ENCODE measurements at places on chromosomes 4 and X. TPM values are rescaled to one million over a fixed set of nuclear protein-coding genes. Genes with fewer than 3 reads are reported as not detected.
A peak's percentile ranks its signal among the peaks of the same experiment; 100 is the strongest.

Gene TEX13C
- not detected for total RNA-seq

Gene DGAT2L6
- not detected for total RNA-seq

- DNase-seq: peak; percentile 83
These were observed 500 bp downstream of the CDX4 start for GRCh38 chrX:73447311-73447794.

- peak; percentile 82 for DNase-seq
These were observed 7.9 kb downstream of the TBX22 start for GRCh38 chrX:80022363-80023031.

DNA sequence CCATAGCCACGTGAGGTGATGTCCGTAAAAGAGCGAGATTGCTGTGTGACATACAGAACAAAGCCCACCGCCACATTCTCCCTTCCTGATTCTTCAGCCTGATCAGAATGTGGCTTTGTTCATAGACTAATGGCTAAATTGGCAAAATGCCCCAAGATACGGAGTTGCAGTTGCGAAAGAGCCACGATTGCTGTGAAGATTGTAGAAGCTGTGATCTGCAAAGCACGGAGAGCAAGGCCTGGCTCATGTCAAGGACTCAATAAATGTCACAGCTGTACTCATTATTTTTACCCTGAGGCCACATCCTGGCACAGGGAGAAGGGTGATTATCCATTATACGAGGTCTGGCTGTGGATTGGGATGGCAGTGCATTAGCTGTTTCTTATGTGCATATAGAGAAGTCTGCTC is 34.2 kb downstream of the ARSD start:
- peak; percentile 48 for DNase-seq

GRCh38 chr4:93879919-93880318 is 51.4 kb downstream of the ATOH1 start:
- DNase-seq: no peak

DNA sequence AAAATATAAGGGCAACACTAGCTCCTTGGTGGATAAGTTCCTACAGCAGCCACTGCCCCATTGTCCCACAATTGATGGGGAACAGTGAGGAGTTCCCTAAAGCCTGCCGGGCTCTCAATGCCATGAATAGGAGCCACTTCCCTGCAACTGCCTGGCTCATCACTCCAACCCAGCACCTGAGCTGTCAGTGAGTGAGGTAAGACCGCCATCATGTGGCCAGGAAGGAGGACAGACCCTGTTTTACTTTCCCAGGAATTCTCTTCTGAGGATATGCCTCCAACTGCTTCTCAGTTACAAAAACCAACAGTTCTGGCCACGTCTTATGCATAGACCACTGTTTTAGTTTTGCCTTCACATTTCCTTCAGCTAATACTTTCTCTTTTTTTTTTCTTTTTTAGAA is 45.5 kb downstream of the SRPX start:
- peak; percentile 75 for DNase-seq

- DNase-seq: no peak
These were observed 202.0 kb downstream of the SMIM20 start for GRCh38 chr4:26116057-26116456.

Gene ETDB
- total RNA-seq: not detected

GRCh38 chr4:180994722-180995121 is 1248.5 kb upstream of the TENM3 start:
- no peak for DNase-seq

Gene USP17L15
- not detected for total RNA-seq

DNA sequence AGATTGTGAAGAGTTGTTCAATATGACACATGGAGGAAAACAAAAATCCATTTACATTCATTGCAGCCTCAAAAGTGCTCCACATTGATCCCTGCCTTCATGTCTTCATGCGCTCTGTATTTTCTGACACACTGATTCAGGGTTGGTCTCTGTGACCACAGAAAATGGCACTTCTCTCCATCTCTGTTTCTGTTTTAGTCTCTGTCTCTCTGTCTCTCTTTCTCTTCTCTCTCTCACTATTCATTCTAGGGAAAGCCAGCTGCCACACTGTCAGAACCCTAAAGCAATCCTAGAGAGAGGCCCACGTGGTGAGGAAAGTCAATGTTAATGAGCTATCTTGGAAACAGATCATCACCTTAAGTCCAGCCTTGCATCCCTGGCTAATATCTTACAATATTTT is 2238.4 kb downstream of the PCDH7 start:
- DNase-seq: no peak

DNA sequence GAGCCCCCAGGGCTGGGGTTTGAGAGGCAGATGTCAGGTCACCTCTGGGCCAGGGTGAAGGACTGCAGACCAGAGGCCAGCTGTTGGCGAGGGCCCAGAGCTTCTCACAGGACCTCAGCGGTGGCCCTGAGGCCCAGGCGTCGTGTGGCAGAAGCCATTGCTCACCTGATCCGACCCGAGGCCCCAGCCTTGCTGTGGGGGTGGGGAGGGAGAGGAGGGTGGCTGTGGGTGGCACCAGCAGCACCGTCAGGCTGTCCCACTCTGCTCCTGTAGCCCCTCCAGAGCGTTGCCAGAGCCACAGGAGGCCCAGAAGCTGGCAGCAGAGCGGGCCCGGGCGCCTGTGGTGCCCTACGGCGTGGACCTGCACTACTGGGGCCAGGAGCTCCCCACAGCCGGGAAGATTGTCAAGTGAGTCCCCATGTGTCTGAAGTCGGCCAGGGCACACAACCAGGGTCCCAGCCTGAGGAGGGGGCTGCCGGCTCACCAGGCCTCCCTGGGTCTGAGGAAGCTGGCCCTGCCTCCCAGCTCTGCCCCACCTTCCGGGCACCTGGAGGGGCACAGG is 28.8 kb downstream of the UVSSA start:
- DNase-seq: peak; percentile 29

DNA sequence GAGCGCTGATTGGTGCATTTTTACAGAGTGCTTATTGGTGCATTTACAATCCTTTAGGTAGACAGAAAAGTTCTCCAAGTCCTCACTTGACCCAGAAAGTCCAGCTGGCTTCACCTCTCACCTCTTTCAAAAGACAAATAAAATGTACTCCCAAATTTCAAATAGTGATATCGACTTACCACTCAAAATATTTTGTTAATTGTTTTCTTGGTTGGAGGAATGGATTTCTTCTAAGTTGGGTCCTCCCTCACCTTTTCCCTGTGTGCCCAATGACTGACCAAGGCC is 338.4 kb upstream of the KLF3 start:
- DNase-seq: no peak

- DNase-seq: no peak
These were observed 39.2 kb upstream of the HS3ST1 start for GRCh38 chr4:11467931-11468330.

DNA sequence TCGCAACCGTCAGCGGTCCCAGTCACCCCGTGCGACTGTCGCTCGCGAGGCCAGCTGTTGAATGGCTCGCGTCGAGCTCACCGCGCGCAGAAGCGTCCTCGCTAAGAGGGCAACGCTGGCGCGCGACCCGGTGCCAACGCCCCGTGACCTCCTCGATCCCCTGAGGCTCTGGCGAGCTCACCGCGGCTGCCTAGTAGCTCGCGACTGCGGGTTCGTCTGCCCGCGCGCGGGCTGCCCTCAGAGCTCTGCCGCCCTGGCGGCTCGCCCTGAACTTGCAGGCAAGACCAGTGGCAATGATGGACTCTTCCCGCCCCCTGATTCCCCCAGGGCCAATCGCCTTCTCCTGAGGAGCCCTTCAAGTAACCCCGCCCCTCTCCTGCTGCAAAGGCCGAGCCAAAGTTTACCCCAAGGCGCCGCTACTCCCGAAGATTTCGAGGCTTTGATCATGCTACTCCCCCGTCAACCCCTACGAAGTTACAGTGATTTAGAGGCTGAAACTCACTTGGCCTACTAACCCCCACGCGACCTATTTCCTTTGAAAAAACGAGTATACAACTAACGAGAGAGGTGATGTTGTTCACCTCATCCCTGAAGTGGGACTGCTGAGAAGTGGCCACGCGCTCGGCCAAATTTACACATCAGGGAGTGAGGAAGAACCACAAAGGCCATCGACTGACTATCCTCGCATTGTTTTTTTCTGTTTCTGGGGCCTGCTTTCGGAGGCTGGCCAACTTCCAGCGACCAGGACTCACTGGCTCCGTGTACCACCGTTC is 37.5 kb downstream of the PGRMC1 start:
- DNase-seq: peak; percentile 93

DNA sequence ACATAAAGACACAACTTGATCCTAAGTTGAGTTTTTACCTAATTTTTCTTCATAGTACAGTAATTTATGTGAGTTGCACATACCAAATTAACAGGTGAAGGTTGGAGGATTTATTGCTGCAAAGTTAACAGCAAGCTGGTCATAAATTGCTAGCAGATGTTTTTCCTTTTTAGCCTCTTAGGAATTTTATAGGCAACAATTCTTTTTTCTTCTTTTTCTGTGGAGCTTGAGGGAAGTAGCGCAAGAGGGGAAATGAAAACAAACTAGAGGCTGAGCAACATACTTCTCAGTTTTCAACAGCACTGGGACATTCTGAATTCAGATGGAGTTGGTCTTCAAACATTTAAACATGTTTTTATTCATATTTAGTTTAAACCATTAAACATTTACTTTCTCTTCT is 63.7 kb upstream of the TLR2 start:
- DNase-seq: no peak

GRCh38 chrX:125170459-125170858 is 149.2 kb upstream of the TEX13C start:
- DNase-seq: no peak

DNA sequence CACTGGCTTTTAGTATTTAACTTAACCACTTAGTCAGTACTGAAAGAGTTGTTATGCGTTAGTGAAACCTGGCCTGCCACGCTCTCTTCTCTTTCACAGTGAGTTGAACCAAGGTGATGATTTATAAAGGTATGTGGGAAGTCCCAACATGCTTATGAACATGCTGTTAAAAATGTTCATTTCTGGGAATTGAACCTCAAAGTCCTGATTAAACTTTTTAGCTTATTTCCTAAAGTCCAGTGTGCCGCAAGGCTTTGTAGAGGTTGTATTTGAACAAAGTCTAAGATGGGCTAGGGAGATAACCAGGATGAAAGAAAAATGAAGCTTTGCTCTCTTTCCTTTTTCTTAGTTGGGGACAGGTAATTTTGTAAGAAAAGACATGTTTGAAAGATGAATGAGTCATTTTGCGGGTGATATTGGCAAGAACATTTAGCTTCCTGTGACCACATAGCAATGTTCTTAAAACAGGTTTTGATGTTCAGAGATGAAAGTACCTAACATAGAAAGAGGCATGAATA is 270.3 kb downstream of the DTHD1 start:
- no peak for DNase-seq

DNA sequence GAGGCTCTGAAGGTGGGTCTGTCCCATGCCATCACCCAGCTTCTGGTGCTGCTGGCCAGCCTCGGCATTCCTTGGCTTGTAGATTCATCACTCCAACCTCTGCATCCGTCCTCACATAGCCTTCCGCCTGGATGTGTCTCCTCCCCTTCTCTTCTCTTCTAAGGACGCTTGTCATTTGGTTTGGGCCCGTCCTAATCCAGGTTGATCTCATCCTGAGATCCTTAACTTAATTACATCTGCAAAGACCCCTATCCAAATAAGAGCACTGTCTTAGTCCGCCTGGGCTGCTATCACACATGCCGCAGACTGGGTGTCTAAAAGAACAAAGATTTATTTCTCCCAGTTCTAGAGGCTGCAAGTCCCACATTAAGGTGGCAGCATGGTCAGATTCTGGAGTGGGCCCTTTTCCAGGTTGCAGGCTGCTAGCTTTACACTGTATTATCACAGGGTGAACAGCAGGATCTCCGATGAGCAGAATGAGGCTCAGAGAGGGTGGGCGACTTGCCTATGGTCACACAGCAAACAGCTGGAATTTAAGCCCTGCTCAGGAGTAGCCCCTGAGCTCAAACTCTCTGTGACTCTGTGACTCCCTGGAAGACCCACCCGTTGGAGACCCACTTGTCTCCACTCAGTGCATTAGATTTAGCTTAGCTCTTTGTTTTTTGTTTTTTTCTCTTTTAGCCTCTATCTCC is 113.1 kb downstream of the STK32B start:
- no peak for DNase-seq

DNA sequence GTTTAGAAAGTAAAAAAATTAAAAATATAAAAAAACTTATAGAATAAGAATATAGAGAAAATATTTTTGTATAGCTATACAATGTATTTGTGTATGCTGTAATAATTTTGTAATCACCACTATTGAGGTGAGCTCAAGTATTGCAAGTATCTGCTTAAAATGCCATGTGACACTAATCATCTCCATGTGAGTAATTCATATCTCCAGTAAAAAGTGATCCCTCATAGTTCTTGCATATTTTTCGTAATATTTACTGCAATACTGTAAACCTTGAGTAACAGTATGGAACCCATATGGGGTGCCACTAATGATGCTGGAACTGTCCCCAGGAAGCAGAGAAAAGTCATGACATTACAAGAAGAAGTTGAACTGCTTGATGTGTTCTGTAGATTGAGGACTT is 43.2 kb upstream of the HUWE1 start:
- DNase-seq: no peak

DNA sequence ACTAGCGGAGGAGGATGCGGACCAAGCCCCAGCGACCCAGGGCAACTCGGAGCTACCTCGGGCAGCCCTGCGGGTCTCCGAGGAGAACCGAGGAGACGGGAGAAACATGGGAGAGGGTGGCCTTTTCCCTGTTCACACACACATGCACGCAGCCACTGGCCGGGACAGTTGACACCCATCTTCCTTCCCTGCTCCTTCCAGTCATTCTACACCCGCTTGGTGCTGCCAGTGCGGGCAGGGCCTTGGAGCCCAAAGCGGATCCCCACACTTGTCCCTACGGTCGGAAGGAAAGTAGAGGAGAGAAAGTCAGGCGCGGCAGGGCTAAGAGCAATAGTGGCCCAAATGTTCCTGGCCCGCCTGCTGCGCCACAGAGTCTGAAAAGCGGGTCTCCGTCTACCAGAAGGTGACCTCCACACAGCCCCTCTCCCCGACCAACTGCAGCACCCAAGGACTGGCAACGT is 1.1 kb upstream of the PPP3CA start:
- DNase-seq: no peak

GRCh38 chr4:7871356-7871755 is 68.3 kb downstream of the AFAP1 start:
- no peak for DNase-seq

Gene KLKB1
- 11.5 TPM for total RNA-seq

Gene CCDC110
- 0.80 TPM for total RNA-seq

GRCh38 chr4:159191989-159192388 is 89.1 kb downstream of the RAPGEF2 start:
- peak; percentile 62 for DNase-seq

- DNase-seq: no peak
These were observed 23.8 kb downstream of the CTSO start for GRCh38 chr4:155929833-155930232.

DNA sequence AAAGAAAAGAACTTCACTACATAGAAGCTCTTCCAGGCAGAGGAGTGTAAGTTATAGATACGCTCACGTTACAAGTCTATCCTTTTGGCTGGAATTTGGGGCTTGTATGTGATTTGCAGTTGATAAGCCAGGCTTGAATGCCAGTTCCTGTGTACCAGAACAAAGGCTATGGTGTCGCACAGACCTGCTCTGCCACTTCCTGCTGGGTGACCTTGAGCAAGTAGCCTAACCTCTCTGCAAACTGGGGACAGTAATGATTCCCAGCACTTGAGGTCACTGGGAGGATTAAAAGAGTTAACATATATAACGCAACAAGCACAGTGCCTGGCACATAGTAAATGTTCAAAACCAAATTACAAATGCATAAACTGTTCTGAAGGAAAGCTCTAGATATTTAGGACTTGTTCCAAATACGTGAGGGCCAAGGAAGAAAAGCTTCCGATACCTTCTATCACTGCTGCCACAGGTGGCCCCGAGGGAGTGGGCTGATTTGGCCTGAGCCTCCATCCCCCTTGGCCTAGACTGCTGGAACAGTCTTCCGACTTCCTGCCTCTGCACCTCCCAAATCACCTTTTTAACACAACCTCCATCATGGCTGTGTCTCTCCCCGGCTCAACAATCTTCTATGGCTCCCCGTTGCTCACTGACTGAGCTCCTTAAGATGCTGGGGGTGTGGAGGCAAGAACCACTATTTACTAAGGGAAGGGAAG is 1.3 kb upstream of the SOWAHD start:
- no peak for DNase-seq

Measured in endodermal cell (in vitro differentiated cells).